ENCODE measurements at places on chromosomes 4 and X.

DNA sequence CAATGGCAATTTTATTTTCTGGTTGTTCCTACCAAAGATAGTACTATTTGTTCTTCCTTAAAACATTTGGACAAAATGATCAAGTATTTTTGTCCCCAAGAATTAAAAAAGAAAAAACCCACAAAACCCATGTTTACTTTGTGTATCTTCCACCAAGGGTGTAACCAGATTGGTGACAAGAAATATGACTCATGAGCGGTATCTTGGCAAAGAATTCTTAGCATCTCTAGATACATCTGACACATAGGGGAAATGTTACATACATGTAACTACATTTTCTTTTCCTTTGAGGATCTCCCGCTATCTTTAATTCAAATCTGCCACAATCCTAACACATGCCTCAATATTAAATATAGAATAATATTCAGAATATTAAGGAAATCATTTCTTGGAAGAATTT, 78.7 kb downstream of the WDFY3 start:
- DNase-seq: no peak

DNA sequence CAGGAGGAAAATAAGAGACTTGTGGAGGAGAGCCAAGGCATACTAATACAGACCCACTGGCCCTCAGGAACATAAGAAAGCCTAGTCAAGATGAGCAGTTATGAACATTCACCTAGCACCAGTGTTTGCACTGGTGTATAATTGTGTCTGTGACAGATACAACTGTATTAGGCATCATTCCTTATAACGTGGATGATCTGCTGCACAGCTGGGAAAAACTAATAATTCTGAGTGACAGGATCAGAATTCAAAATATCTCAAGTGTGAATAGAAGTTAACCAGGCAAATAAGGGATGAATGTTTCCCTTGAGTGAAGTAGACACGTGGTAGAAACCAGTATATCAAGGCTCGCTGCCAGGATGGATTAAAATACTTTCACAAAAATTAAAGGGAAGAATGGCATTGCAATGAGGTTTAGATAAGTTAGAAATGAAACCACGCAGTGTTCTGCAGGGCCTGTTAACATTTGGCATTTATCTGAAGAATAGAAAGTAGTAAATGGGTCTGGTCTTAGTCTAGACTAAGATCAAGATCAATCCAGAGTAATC, 325.9 kb downstream of the EPHA5 start:
- DNase-seq: no peak

- no peak for DNase-seq
Measured at GRCh38 chr4:75025431-75025830, 92.5 kb downstream of the PARM1 start.

DNA sequence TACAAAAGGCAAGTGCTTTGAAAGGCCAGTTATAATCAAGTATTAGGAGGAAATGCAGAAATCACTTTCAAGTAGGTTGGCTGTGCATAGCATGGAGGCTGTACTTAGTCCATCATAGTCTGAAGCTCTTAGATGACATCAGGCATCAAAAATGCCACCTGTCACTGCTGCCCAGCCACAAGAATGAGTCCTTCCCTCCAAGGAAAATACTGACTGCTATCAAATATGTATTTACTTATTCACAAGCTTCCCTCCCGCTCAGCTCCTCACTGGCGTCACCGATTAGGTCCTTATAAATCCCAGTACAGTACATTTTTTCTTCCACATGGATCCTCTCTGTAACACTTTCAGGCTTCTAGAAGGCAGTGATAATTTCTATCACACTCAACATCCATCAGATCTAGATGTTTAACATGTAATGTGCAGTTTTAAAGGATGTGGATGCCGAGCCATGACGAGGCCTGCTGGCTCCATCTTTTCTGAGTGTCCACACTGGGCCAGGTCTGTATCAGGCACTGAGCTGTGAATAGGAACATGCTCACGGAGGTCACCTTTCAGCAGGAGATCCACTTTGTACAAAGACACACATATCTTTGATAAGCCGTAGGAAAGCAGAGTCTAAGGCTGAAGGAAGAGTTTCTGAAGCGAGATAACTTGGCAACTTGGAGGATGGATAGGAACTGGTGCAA, 121.9 kb downstream of the PALLD start:
- no peak for DNase-seq

GRCh38 chr4:141020801-141021261, 112.4 kb downstream of the RNF150 start:
- no peak for DNase-seq

Data from CD4-positive, alpha-beta T cell treated with Interleukin-12 subunit alpha and Interleukin-12 subunit beta, for 1 hour (primary cell).